ENCODE measurements at places on chromosomes 16 and 17.

DNA sequence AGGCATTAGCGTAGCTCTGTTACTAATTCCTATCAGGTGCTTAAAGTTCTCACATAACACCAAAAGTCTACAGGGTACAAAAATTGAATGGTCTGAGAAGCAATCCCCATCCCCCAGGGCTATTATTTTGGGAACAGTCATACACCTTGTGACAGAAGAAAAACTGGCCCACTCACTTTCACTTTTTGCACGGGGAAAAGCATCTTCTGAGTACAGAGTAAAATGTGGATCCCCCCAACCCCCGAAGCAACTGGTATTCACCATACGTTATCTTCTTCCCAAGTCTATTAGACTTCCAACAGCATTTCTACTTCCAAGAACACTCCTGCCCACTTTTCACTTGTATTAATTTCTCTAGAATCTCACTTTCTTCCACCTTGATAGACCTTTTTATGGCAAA, 11.8 kb downstream of the GGA3 start:
- DNase-seq: no peak
- no peaks in the 10 kb centered on the region for H3K27me3 ChIP-seq
- H3K4me1 ChIP-seq: peaks cover 23% of the 10 kb centered on the region
- H3K27ac ChIP-seq: peak overlapping the region; percentile 69
- H3K36me3 ChIP-seq: peaks cover 26% of the 10 kb centered on the region
- peak overlapping the region; percentile 73 for H3K4me3 ChIP-seq

GRCh38 chr16:3282103-3282729, 1.1 kb upstream of the ZNF263 start:
- H3K27me3 ChIP-seq: no peaks in the 10 kb centered on the region
- H3K4me1 ChIP-seq: peaks cover 25% of the 10 kb centered on the region
- H3K36me3 ChIP-seq: peaks cover 21% of the 10 kb centered on the region
- H3K4me3 ChIP-seq: peak overlapping the region; percentile 89
- peak overlapping the region; percentile 97 for H3K27ac ChIP-seq

- no peak overlapping the region for H3K4me3 ChIP-seq
- DNase-seq: no peak
- H3K36me3 ChIP-seq: no peaks in the 10 kb centered on the region
These were observed 14.8 kb upstream of the WFDC1 start for GRCh38 chr16:84279881-84280280.

DNA sequence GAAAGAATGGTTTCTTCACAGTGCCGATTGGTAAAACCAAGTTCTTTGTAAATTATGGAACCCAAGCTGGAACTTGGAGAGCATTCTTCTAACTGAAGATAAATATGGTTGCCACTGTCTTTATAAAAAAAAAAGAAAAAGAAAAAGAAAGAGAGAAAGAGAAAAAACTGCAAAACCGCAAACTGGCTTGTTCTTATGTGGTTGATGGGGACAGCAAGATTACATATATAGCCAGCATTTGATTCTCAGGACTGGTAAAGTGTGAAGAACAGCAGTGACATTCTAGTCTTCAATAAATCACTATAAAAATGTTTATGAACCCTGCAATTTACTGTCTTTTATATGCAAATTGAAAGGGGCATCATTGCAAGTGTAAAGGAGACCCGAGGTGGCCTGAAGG, 605.1 kb downstream of the MAF start:
- H3K4me1 ChIP-seq: no peaks in the 10 kb centered on the region
- no peak for DNase-seq
- no peak overlapping the region for H3K4me3 ChIP-seq
- no peak overlapping the region for H3K27ac ChIP-seq

- DNase-seq: no peak
- no peaks in the 10 kb centered on the region for H3K27me3 ChIP-seq
- H3K27ac ChIP-seq: peak within 1 kb of the TSS; percentile 75
- H3K4me1 ChIP-seq: peaks cover 42% of the 10 kb centered on the region
- H3K4me3 ChIP-seq: peak within 1 kb of the TSS; percentile 62
These were observed at the start of gene TRIM47 for GRCh38 chr17:75878174-75878998. TRIM47 (minus strand) TSS chr17:75878581; CDS start chr17:75878548, 33 bp downstream.

All from CD4-positive, CD25-positive, alpha-beta regulatory T cell (primary cell).